ENCODE measurements at places on chromosomes 4 and X.

DNA sequence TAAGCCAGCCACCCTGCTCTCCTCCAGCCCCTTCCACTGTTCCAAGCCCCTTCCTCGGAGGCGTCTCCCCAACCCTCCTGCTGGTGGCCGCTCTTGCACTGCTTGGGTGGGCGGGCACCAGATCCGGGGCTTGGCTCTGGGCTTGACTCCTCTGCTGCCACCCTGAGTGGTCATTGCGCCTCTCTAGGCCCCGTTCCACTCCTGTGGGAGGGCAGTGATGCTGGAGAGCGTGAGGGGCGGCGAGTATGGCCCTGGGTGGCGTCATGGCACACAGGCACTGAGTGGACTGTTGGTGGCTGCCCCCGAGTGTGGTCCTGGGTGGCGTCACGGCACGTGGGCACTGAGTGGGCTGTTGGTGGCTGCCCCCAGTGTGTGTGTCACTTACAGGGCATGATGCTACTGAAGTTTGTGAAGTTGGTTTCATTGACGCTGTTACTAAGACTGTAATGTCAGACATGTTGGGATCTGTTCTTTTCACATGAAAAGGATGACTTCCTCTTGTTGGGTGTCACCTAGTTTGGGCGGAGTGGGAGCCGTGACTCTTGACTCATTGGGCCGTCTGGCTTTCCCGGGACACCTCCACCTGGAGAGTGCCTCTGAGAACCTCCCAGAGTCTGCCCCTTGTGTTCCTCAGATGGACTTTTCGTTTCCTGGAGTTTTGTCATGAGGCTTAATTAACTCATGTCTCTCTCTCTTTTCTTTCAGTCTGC, 55.9 kb upstream of the HGFAC start:
- DNase-seq = no peak

DNA sequence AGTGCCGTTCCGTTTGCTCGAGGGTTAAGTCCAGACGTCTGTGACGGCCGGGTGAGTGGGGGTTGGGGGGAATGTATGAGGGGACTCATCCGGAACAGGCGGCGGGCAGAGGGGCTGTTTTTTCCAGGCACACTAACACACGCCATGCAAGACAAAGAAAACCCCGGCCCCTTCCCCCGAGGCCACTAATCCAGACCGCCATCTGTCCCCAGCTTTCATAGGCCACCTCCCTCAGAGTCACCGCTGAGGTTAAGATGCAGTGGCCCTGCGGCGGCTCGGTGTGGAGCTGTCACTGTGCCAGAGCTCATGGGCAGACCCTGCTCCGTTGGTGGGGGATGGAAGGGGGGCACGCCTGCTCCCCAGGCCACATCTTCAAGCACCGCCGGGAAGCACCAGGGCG, 34.1 kb downstream of the SORCS2 start:
- no peak for DNase-seq

DNA sequence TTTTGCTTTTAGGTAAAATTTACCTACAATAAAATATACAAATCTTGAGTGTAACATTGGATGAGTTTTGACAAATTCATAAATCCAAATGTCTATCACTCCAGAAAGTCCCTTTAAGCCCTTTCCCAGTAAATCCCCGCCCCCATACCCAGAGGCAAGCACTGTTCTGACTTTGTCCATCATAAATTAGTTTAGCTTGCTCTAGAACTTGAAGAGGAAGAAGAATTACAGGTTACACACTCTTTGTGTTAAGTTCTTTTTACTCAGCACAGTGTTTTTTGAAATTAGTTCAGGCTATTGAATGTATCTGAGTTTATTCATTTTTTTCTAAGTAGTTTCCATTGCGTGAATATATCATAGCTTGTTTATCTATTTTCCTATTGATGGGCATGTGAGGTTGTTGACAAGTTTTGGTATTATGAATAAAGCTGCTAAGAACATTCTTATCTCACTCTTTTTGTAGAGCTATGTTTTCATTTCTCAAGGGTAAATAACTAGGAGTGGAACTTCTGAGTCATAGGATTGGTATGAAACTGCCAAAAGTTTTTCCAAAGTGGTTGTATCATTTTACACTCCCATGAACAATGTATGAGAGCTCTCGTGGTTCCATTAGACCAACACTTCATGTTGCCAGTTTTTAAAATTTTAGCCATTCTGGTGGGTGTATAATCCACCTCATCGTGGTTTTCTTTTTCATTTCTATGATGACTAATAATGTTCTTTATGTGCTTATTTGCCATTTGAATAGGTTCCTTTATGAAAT, 22.4 kb upstream of the HPSE start:
- DNase-seq = no peak

DNA sequence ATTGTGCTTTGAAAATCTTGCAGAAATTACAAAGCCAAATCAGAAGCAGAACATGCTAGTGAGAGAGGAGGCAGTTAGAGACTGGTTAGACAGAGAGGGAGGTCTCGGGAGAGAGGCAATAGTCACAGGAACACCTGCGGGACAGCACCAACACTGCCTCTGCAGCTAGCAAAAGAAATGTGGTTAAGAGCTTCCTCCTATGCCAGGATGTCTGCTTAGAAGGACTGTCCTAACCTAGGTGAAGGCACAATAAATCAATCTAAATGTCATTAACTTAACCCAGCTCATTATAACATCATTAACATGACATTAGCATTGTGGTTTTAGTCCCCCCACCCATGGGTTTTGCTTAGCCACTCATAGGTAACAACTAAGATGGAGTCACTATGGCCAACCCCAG, 726.7 kb downstream of the PCDH18 start:
- DNase-seq = no peak

DNA sequence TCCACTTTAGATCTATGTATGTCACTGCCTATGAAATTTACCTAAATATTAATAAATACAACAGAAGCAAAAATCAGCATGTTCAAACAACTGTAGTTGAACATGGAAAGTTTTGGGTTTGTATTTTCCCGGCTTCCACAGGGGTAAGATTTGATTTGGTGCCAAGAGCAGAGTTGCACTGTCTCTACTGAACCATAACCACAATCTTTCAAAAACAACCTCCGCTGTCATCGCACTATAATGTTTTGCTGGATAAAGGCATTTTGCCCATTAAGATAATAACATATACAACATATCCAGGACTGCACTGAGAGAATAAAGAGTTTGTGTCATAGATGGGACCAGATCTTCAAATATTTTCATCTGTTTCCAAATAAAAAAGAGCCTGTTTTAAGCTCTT, 94.9 kb downstream of the TENM3 start:
- DNase-seq = no peak

DNA sequence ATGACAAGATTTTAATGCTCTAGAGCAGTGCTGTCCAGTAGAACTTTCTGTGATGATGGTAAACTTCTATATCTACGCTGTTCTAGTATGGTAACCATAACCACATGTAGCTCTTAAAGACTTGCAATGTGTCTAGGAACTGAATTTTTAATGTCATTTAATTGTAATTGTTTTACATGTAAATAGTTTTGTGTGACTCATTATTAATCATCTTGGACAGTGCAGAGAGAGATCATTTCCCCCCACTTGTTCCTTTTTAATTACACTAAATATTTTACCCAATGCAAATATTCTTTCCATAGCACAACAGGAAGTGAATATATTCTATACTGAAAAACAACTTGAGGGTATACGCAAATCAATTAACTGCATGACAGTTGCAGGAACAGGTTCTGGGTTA, 5.8 kb downstream of the ATG4A start:
- DNase-seq = no peak

DNA sequence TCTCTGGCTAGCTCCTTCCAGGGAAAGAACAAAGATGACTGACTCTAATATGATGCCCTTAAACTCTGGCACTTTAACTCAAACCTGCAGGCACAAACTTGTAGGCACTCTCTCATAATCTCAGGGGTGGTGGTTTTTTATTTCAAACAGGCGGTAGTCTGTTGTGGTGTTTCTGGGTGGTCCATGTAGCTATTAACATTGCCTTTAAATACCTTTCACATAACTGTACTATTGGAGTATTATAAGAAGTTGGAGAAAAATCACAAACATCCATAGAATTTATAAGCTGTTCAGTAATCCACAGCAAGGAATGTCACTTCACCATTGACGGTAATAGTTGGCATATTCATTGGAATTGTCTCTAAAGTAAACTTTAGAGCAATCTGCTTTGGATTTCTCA, 204.2 kb upstream of the PDE5A start:
- no peak for DNase-seq

DNA sequence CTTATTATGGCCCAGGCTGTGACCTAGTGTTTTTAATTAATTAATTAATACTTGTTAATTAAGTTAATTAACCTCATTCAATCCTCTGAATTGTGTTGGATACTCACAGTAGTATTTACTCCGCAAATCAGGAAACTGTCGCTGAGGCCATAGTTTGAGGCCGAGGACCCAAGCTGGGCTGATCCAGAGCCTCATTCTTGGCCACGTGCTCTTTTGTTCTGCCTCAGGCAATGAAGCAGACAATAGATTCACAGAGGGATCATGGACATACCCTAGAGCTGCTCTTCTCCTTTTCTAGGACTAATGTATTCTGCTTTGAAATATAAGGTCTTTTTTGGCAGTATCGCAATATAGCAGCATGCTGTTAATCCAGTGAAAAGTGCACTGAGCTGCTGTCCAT, 24.0 kb upstream of the SNCA start:
- no peak for DNase-seq

DNA sequence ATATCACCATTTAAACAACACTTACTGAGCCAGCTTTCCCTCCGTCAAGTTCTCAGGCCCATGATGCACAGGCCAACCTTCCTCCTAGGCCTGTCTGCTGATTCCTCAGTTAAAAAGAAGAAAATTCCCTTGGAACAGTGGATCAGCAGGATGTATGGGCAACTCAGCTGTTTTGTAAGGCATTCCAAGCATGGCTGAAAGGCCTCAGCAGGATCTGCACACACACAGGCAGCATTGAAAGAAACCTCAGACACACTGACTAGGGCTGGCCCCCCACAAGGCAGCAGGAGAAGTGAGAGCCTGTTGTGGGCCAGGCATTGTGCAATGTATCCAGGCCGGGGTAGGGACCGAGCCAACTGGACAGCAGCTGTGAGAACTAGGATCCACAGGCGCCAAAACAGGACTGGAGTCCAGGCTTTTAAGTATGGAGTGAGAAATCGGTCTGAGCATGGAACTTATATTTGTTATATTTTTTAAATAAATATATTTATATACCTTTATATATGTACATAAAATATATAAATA, 171.4 kb downstream of the NWD2 start:
- no peak for DNase-seq

DNA sequence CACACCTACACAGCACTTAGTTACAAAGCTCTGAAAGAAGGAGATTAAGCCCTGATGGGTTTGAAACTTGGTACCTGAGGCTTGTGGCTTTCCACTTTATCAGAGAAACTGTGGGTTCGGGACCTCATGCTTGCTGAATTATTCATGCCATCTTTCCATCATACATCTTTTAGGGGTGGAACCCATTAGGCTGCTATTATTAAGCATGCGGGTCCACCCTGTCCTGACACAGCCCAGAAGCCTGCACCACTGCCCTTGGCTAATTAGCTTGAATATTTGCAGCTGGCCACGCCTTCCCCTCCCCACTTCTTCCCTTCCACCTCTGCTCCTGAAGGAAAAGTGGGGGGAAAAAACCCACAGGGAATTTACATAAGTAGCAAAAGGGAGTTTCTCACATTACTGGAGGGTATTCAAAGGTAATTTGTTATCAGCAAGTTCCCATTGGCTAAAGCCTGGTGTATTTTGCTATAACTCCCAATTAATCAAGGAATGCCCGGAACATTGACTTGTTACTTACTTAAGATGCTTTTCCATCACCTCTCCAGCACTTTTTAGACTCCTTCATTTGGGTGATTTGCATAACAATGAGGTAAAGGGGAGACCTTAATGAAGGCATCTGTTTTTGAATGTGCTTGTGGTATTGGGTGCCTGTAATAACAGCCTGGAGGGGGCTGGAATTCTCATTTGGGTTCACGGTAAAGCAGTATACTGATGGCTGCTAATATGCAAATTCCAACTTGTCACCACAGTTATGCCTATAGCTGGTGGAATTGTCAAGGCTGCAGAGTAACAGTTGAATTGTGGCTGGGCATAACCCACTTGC, 231.7 kb upstream of the GATB start:
- no peak for DNase-seq

DNA sequence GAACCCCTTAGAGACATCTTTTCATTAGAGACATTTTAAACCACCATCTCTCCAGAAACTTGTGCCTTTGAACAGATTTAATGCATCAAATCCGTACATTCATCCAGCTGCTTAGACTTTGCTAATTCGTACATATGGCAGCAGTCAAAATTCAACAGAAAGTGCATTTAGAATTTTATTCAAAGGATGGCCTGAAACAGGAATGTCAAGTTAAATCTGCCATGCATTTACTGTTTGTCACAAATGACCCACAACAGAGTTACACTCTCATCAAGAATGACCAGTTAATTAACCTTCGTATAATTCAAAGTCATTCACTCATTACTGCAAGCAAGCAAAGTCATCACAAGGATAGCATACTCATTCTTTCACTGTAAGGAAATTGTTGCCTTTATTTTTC, 284.3 kb downstream of the SLC7A11 start:
- DNase-seq = no peak

GRCh38 chrX:54950730-54951375, 30.2 kb downstream of the TRO start:
- no peak for DNase-seq

- DNase-seq = no peak
These were observed 325.2 kb downstream of the LDB2 start for GRCh38 chr4:16573206-16573605.

DNA sequence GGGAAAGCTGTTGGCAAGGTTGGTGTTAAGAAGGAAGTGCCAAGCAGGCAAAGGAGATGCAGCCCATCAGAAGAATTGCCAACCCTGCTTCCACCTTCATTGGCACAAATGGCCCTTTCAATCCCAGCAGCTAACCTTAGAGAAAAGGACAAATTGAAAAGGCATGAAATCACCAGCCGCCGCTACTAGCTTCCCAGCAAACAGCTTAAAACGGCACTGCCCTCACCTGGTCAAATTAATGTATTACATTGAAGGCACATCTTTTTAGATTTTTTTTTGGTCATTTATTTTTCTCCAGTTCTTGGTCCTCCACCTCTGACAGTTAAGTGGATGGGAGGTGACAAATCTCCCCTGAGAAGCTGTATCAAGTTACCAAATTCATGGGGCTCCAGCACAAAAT, 51.0 kb upstream of the NHSL2 start:
- DNase-seq = no peak

GRCh38 chrX:72042852-72043248, 88.9 kb downstream of the RTL5 start:
- no peak for DNase-seq

- DNase-seq = no peak
These were observed 62.2 kb downstream of the HAUS3 start for GRCh38 chr4:2179717-2180116.

DNA sequence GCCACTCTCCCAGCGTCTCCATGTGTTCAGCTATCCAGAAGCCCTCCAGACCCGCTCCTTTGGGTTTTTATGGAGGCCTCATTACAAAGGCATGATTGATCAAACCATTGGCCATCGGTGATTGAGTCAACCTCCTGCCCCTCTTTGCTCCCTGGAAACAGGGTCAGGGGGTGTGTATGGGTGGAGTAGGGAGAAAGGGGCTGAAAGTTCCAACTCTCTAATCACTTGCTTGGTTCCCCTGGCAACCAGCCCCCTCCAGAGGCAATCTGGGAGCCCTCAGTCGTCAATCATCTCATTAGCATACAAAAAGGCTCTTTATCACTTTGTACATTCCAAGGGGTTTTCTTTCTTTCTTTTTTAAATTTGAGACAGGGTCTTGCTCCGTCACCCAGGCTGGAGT, 2.3 kb downstream of the TRIM2 start:
- no peak for DNase-seq

Measured in activated CD4-positive, CD25-positive, alpha-beta regulatory T cell (primary cell).